Activated T-cell treated with anti-CD3 and anti-CD28 coated beads, Interleukin-2, amount 50 U/mL, for 48 hours (primary cell): ENCODE measurements at places on chromosomes 1 and 21.
A peak's percentile ranks its signal among the peaks of the same experiment; 100 is the strongest.

DNA sequence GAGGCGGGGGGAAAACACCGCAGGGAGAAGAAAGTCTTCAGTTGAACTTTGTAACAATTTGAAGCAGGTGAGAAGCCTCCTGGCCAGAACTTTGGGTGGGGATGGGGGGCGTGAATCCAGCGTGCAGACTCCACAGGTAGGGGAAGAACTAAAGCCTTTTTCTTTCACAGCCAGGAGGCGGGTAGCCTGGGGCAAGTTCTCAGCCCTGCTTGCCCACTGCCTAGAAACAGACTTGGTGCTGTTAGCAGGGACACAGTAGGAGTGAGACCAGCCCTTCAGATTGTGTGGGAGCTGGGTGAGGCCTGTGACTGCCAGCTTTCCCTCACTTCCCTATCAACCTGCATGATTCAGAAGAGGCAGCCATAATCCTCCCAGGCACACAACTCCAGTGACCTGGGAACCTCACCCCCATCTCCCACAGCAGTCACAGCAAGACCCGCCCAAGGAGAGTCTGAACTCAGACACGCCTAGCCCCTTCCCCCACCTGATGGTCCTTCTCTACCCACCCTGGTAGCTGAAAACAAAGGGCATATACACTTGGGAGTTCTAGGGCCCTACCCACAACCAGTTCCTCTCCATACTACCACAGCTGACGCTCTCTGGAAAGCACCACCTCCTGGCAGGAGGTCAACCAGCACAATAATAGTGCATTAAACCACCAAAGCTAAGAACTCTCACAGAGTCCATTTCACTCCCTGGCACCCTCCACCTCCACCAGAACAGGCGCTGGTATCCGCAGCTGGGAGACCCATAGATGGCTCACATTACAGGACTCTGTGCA lies 83.5 kb upstream of the CDC42BPA start:
- DNase-seq, result no peak

GRCh38 chr1:189499736-189500135 lies 977.9 kb downstream of the BRINP3 start:
- DNase-seq, result no peak

DNA sequence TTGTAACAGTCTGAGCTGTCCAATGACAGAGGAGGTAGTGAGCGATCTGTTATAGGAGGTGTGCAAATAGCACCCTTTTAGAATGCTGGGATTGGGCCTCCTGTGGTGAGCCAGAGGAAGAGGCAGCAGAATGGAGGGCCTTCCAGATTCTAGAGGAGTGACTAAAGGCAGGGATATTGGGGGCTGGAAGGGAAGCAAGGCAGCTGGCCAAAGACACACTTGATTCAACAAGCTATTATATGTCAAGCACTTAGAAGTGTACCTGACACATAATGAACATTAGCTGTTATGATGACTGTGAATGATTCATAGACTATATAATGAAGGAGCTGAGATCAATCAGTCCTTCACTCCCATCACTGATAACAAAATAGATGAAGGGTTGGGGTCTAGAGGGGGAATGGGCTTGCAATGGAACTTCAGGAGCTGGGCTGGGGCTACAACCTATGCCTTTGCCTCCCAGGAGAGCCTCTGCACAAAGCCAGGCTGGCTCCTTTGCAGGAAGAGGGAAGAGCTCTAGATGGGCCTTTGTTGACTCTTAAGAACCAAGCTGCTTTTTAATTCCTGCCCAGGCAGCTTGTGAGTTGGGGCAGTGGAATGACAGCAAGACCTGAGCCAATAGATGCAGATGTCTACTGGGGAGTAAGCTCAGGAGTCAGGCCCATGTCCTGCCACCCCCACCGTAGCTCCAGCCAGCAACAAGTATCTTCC lies 2.3 kb upstream of the MKNK1 start:
- no peak for DNase-seq

DNA sequence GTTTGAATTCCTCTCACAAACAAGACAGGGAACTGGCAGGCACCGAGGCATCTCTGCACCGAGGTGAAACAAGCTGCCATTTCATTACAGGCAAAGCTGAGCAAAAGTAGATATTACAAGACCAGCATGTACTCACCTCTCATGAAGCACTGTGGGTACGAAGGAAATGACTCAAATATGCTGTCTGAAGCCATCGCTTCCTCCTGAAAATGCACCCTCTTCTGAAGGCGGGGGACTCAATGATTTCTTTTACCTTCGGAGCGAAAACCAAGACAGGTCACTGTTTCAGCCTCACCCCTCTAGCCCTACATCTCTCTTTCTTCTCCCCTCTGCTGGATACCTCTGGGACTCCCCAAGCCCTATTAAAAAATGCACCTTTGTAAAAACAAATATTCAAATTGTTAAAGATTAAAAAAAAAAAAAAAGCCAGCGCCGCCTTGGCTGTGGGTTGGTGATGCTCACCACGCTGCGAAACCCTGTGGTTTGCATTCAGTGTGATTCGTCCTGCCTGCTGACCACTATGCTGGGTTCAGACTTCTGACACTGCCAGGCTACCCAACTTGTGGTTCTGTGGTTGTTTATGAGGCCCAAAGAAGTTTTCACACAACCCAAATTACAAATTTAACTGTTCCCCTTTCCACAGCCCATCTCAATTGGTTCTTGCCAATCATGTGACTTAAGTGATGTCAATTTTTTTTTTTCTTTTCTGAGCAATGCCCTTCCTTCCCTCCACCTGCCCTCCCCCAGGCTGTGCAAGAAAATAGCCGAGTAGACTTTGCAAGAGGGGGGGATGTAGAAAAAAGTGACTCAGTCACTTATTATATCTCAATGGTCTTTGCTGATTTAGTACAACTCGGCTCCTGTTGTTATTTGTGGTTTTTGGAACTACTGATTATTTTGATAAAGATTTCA lies at the start of gene RUNX1:
RUNX1 (minus strand) TSS at position 597 of the 912 bp plus-strand sequence.
- peak; percentile 84 for DNase-seq

- no peak for DNase-seq
Observed at GRCh38 chr21:16473988-16474387, 744.2 kb downstream of the USP25 start.

DNA sequence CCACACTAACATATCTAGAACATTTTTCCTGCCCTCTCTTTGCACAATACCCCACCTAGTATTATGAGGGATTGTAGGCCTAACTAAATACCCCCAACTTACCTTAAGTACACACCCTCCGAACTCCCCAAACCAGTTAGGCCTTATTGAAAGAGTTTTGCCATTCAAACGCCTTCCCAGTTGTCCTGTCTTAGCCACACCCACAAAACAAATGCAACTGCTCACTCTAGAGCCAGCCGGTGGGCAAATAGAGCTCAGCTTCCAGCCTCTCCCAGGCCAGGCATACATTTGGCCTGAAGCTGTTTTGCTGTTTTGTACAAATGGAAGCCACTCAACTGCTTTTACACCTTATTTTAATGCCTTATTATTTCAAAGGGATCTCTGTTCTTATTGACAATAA lies 224.2 kb upstream of the RUNX1 start:
- no peak for DNase-seq

DNA sequence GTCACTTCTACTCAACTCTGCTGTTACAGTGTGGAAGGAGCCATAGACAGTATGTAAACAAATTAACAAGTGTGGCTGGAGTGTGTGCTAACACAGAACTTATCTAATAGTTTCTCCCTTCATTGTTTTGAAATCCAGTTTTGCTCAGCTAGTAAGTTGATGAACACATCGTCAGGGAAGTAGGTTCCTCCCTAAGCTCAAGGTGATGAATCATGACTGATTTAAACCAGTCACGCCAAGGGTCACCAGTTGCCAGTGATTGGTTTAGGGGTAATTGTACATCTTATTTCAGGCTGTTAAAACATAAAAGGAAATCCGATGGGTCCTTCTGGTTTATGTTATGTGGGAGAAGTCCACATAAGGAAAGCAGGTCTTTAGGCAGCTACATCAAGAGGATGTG lies 97.0 kb upstream of the CHODL start:
- DNase-seq, result no peak

- DNase-seq, result no peak
Observed at GRCh38 chr1:228927421-228927820, 192.1 kb downstream of the RHOU start.

DNA sequence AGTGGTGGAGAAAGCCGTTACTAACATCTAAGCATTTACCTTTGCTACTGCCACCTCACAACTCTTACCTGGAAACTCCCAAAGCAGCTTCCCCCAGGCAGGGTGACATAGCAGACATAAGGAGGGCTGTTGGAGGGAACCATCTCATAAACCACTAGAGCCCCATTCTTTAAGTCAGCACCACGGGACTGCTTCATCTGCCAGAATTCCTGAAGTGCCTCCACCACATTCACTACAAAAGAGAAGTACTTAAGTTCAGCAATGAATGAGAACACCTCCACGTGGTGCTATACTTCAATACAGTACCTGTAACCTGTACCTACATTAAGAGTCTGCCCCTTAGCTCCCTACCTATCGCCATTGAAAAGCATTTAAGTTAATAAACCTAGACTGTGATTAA lies 10.3 kb downstream of the LIX1L start:
- no peak for DNase-seq

DNA sequence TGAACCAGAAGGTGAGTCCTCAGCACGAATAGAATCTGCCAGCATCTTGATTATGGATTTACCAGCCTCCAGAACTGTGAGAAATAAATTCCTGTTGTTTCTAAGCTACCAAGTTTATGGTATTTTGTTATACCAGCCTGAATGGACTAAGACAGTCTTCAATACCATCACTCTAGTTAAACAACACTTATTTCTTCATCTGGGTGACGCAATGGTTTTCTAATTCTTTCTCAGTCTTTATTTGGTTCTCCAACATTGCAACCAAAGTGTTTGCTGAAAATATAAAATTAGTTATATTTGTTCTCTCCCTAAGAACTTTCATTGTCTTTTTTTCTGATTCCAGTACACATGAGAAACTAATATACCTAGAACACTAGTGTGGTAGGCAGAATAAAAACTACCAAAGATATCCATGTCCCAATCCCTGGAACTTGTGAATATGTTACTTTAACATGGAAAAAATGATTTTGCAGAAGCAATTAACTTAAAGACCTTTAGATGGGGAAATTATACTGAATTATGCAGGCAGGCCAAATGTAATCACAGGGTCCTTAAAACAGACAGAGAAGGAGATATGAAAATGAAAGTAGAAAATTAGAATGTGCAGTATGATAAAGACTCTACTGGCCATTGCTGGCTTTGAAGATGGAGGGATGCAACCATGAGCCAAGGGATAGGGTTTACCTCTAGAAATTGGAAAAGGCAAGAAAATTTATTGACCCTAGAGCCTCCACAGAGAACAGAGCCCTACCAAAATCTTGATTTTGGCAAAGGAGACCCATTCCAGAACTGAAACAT lies 1115.1 kb downstream of the PLA2G4A start:
- DNase-seq, result no peak
